ENCODE measurements at places on chromosomes 16 and 17.

DNA sequence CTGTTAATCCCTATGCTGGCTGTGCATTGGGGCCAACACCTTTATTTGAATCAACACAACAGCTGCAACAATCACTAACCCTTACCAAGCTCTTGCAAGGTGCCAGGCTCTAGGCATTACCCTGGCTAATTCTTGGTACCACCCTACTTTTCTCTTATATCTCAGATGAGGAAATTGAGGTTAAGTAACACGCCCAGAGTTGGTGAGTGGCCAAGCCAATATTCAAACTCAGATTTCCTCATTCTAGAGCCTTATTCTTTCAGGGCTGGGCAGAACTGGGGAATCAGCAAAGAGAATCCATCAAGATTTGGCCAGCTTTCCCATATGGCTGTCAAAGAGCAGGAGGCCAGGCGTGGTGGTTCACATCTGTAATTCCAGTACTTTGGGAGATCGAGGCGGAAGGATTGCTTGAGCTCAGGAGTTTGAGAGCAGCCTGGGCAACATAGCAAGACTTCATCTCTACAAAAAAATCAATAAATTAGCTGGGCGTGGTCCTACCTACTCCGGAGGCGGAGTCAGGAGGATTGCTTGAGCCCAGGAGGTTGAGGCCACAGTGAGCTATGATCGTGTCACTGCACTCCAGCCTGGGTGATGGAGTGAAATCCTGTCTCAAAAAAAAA is 23.7 kb downstream of the ARSG start:
- DNase-seq, result no peak

DNA sequence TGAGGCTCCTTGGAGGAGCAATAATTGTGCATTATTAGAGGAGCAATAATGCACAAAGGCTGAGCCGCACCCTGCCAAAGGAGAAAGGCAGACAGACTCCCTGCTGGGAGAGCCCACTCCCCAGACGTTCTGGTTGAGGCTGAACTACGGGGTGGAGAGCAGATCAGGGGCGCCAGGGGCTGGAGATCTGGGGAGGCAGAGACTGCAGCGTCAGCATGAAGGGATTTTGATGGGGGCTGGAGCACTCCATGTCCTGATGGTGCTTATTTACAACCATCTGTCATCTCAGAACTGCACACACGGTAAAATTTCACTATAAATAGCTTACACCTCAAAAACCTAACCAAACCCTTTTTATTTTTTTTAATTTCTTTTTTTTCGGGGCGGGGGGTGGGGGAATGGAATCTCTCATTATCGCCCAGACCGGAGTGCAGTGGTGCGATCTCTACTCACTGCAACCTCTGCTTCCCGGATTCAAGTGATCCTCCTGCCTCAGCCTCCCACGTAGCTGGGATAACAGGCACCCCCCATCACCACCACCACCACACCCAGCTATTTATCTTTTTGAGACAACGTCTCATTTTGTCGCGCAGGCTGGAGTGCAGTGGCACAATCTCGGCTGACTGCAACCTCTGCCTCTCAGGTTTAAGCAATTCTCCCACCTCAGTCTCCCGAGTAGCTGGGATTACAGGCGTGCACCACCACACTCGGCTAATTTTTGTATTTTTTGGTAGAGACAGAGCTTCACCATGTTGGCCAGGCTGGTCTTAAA is 4.3 kb upstream of the C16orf95 start:
- DNase-seq, result no peak

DNA sequence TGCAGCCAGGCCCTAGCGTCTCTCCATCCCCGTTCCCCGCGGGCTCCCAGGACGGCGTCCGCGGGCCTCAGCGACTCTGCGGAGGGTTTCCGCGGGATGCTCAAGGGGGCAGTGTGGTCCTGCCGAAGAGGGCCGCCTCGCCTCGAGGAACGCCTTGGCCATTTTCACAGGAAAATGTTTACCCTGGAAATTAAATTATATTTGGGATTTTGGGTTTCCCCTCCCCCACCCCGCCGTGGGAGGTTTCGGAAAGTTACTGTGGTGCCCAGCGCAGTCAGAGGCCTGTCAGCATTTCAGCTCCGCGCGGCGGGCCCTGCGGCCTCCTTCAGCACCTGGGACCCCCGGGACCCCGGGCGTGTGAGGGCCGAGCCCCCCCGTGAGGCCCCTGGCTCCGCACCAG is 94.5 kb downstream of the PCTP start:
- peak; percentile 81 for DNase-seq

DNA sequence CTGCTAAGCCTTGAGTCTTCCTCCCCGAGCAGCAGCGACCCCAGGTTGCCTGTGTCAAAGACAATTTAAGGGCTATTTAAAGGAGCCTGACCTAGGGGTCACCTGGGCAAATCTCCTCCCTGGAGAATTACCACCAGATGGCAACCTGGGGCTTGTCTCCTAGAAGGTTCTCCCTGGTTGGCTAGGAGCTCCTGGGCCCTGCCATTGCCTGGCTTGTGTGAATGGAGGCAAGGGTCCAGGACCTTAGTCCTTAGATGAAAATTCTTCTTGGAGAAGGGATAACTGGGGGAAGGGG is 51.3 kb upstream of the TAC4 start:
- peak; percentile 89 for DNase-seq

DNA sequence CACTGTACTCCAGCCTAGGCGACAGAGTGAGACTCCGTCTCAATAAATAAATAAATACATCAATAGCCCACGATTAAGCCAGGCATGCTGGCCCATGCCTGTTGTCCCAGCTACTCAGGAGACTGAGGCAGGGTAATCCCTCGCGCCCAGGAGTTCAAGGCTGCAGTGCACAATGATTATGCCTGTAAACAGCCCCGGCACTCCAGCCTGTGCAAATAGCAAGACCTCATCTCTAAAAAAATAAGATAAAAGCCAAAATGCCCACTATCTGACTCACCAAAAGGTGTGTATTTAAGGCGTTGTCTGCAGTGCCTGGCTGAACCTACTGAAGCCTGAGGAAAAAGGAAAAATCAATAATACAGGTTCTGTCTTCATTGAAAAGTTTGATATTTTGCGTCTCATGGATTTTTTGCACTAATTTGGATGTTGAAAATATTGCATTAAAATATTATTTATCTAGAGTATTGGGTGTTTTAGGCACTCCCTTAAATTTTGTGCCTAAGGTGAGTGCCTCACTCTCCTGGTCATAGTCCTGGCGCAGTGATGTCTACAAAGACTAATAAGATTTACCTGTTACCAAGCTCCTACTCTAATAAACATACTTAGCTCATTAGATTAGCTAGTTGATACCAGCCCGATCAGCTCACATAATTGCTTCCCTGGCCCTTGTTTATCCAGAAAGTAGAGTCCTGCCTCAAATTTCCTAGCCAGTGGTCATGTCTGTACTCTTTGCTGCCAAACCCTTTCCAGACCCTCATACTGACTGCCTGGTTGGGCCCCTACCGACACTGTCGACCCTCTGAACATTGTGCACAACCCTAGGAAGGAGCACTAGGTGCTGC is 24.7 kb upstream of the TOB1 start:
- no peak for DNase-seq

DNA sequence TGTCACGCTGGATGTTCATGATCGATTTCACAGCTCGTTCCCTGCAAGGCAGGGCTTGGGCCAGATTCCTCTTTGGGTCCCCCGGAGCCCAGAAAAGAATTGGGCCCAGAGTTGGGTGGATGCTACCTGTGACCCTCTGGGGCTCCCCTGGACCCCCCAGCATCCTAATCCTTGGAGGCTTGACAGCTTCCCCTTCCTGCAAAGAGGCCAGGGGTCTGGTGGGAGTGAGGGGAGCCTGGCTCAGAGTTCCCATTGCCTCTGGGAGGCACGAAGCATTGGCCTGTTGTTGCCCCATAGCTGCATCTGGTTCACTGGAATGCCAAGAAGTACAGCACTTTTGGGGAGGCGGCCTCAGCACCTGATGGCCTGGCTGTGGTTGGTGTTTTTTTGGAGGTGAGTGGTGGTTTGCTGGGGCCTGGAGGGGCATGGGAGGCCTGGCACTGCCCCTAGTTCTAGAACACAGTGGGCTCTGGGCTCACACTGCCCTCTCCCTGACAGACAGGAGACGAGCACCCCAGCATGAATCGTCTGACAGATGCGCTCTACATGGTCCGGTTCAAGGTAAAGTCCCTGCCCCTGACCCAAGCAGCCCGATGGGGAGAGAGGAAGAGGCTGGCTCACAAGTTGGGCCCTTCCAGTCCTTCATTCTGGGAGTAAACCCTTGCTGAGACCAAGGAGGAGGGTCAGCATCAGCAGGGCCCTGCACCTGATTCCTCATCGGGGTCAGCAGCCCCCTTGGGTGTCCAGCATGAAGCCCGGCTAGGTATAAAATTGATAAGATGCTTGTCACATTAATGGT is 7.2 kb downstream of the CA7 start:
- DNase-seq, result no peak

DNA sequence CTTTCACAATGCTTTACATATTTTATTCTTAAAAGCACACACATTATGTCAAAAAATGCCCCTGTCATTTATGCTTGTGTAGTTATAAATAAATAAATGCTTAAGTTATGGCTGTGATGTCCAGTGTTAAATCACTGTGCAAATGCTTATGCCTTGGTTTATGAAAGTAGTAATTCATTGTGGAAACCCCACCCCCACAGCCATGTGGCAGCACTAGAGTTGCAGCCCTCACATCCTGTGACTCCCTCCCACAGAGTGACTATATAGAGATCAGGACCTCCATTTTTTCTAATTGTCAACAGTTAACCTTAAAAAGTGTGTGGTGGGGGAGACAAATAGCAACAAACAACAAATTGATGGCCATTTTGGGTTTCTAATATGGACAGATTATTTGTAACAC is 2.4 kb downstream of the SKAP1 start:
- DNase-seq, result no peak

DNA sequence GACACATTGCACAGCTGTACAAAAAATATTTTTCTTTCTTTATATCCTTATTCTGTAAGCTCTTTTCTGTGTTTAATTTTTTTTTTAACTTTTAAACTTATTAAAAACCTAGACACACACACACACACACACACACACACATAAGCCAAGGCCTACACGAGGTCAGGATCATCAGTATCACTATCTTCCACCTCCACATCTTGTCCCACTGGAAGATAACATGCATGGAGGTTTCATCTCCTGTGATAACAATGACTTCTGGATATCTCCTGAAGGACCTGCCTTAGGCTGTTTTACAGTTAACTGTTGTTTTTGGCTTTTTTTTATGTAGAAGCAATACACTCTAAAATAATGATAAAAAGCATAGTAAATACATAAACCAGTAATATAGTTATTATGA is 71.2 kb downstream of the TNRC6C start:
- no peak for DNase-seq

GRCh38 chr17:79983456-79983855 is 52.2 kb downstream of the TBC1D16 start:
- peak; percentile 31 for DNase-seq

DNA sequence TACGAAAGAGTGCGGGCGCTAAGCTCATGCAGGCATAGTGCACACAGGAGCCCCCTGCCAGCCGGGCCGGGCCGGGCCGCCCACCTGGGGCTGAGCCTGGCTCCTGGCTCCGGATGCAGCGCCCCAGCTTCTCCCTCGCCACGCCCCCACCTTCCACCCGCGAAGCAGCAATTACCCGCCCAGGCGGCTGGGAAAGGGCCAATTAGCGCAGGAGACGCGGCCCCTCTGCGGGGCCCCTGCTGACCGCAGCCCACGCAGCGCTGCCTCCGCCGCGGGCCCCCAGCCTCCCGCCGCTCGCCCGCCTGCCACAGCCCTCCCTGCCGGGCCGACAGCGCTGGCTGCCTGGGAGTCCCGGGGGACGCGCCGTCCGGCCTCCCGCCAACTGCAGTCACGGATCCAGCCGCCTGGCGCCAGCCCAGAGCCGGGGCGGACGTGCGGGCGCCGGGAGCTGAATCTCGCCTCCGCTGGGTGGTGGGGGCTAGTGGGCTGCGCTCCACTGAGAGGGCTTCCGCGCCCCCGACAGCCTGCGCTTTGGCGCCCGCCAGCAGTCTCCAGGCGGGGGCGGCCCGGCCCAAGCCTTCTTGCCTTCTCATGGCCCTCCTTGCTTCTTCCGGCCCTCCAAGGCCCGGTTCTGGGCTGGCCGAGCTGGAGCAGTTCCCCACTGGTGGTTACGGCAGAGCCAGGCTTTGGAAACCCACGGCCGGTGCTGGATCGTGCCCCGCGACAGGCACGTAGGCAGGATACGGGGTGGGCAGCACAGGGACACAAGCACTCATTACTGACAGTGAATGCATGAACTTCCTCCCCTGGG is 14.9 kb upstream of the CBFB start:
- peak; percentile 53 for DNase-seq

DNA sequence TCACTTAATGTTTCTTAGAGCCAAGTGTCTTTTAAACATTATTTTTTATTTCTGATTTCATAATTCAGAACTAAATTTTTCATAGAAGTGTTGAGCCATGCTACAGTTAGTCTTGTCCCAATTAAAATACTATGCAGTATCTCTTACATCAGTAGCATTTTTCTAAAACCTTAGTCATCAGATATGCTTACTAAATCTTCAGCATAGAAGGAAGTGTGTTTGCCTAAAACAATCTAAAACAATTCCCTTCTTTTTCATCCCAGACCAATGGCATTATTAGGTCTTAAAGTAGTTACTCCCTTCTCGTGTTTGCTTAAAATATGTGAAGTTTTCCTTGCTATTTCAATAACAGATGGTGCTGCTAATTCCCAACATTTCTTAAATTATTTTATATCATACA is 13.6 kb upstream of the BCAS3 start:
- DNase-seq, result no peak

GRCh38 chr16:68972013-68972412 is 128.7 kb downstream of the TANGO6 start:
- DNase-seq, result peak; percentile 60

DNA sequence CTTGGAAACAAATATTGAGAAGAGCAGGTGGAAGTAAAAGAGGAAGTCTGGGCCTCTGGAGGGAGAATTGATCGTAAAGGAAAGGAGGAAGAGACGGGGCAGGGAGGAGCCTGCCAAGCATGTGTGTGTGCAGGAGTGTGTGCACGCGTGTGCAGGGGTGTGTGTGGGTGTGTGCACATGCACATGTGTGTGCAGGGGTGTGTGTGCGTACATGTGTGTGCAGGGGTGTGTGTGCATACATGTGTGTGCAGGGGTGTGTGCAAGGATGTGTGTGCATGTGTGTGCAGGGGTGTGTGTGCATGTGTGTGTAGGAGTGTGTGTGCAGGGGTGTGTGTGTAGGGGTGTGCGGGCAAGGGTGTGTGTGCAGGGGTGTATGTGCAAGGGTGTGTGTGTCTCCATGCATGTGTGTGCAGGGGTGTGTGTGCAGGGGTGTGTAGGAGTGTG is 10.0 kb downstream of the CEP295NL start:
- no peak for DNase-seq

DNA sequence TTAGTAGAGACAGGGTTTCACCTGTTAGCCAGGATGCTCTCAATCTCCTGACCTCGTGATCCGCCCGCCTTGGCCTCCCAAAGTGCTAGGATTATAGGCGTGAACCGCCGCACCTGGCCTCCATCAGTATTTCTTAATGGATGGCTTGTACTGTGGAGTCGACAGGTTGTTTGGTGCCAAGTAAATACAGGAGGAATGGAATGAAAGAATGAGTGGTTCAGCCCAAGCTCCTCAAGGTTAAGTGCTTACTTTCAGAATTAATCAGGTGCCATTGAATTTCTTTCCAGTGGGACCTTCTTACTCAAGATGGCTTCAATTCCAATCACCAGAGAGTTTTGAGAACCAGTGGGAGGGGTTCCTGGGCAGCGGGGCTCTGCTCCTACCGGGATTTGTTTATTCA is 25.0 kb downstream of the ALOX15 start:
- DNase-seq, result no peak

Measured in H9 (cell line).